ENCODE measurements at places on chromosomes 2 and 18. TPM values are rescaled to one million over a fixed set of nuclear protein-coding genes. Genes with fewer than 3 reads are reported as not detected.

The ABCB11 gene
- total RNA-seq = not detected

The ACVR1C gene
- total RNA-seq = under 0.01 TPM

The RGPD3 gene
- 0.09 TPM for total RNA-seq

The CD8B2 gene
- total RNA-seq = not detected

The FRZB gene
- total RNA-seq = 0.09 TPM

The NCKAP1 gene
- total RNA-seq = 93.6 TPM

The OBSL1 gene
- 37.8 TPM for total RNA-seq

The IL37 gene
- not detected for total RNA-seq

The OTOS gene
- total RNA-seq = not detected

The INPP4A gene
- total RNA-seq = 31.4 TPM

The ZSWIM2 gene
- total RNA-seq = 0.09 TPM
